ENCODE measurements at places on chromosomes 2 and 18. TPM values are rescaled to one million over a fixed set of nuclear protein-coding genes. Genes with fewer than 3 reads are reported as not detected.

Gene SMIM21
- not detected for total RNA-seq

Gene ALK
- 0.16 TPM for total RNA-seq

Gene UPP2
- not detected for total RNA-seq

Gene ASPRV1
- 0.78 TPM for total RNA-seq

Gene RAB17
- total RNA-seq = 4.1 TPM

Gene MBD1
- total RNA-seq = 41.2 TPM

Gene PAX8
- total RNA-seq = 0.35 TPM

DNA sequence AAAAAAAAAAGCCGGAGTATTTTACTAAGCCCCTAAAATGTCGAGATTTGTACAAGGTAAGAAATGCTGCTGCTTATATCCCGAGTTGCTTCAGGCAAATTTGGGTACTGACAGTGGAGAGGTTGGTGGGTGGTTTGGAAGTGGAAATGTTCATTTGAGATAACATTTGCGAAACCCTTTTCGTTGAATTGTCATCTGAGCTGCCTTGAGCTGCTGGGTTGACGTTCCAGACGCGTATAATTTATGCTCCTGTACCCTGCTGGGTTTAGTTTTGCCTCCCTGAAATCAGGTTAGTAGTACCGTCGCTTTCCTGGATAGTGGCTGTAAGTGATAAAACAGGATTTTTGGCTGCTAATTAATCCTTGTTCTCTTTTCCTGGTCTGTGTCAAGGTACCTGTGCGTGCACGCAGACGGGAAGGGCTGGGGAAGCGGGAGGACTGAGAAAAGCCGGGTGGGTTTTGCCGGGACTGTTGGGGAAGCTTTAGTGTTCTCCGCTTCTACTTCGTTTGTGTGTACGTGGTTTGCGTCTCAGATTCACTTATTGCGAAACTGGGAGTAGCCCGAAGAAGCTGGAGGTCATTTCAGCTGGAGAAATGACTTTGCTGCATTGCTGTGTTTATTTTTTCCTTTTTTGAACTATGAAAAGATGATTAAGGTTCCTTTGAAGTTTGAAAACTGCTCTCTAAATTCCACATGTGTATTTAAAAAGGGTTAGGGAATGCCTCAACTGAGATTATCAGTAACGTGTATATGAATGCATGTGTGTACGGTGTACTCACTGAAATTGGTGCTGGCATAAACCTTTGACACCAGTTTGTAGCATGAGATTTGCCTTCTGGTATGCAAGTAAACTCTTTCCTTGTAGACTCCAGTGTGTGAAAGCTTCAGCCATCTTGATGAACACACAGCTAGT is 709 bp downstream of the UGP2 start:
- DNase-seq = no peak

DNA sequence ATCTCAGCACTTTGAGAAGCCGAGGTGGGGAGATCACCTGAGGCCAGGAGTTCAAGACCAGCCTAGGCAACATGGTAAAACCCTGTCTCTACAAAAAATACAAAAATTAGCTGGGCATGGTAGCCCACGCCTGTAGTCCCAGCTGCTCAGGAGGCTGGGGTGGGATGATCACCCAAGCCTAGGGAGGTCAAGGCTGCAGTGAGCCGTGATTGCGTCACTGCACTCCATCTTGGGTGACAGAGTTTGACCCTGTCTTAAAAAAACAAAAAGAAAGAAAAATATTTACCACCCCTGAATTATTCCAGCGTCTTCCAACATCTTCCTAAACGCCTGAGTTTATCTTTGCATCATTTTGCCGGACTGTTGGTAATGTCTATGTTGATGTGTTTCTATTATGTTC is 6.2 kb upstream of the IGFBP5 start:
- DNase-seq = no peak

DNA sequence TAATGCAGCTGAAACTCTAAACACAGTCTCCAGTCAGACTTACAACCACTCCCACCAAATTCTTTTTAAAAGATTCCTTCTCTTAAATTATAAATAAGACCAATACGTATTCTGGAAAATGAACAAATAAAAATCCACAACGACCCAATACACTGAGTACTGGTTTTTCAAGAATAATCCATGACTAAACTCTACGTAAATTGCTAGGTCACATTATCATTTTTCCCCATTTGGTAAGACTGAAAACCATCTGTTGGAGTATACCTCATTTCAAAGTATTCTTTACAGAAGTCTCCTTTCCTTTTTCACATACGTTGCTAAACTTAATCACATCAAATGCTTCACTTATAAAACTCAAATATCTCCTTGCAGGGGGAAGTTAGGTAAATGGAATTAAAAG is 6.0 kb downstream of the ZNF516 start:
- DNase-seq = no peak

DNA sequence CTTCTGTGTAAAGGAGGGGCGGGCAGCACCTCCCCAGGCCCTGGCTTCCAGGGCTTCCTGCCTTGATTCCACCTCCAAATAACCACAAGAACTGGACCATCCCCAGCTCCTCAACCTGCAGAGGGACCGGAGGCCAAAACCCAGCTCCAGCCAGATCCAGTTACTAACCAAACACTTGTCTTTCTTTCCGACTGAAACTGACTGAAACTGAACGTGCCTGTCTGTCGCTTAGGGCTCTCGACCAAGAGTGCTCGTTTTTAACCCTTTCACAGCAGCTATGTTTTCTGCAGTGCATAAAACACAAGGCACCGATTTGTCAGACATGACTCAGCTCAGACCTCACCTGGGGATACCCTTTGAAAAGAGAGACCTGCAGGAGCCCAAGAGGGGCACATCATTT is 249.9 kb upstream of the SIX2 start:
- no peak for DNase-seq

- DNase-seq = no peak
Measured at GRCh38 chr2:23824777-23825212, 102.1 kb downstream of the ATAD2B start.

- DNase-seq = no peak
Measured at GRCh38 chr18:73119574-73119973, 251.8 kb upstream of the NETO1 start.

- DNase-seq = no peak
Measured at GRCh38 chr2:53104263-53104662, 663.3 kb upstream of the CHAC2 start.

GRCh38 chr2:118970396-118971135 is 28.6 kb downstream of the MARCO start:
- DNase-seq = peak; percentile 73

GRCh38 chr2:208269091-208269490 is 3.0 kb downstream of the PIKFYVE start:
- DNase-seq = no peak

GRCh38 chr2:86372641-86373502 is 35.4 kb upstream of the REEP1 start:
- DNase-seq = no peak

- no peak for DNase-seq
Measured at GRCh38 chr2:237675316-237675715, 47.9 kb downstream of the LRRFIP1 start.

- DNase-seq = peak; percentile 29
Measured at GRCh38 chr2:238119756-238120462, 18.6 kb upstream of the KLHL30 start.

- DNase-seq = no peak
Measured at GRCh38 chr2:234278556-234279255, 218.2 kb downstream of the ARL4C start.

DNA sequence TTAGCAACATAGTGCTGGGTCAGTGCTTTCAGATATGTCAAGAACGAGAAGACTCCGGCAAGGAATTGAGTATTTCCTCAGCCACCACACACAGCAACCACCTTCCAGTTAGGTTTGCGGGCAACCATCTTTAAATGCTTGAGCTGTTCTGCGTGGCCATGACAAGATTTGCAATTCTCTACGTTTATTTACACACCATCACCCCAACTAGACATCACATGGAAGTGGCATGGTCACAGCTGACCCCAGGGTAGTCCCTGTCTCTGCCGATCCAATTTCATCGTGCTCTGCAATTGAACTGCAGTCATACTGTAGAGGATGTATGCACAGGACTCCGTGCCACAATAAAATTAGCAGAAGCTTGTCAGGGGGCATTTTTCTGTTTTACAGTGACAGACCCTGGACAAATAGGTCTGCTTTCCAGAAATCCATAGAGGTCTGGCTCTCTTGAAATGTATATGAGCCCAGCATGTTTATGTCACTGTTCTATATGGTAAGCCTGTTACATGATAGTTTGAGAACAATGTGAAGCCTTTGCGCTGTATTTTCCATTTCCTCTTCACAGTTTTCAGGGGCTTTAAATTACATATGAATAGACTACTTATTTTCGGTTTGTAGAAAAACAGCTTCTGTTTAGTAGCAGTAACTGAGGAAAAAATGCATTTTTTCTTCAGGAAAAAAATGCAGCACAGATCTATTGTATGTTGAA is 605.2 kb downstream of the NR4A2 start:
- no peak for DNase-seq

DNA sequence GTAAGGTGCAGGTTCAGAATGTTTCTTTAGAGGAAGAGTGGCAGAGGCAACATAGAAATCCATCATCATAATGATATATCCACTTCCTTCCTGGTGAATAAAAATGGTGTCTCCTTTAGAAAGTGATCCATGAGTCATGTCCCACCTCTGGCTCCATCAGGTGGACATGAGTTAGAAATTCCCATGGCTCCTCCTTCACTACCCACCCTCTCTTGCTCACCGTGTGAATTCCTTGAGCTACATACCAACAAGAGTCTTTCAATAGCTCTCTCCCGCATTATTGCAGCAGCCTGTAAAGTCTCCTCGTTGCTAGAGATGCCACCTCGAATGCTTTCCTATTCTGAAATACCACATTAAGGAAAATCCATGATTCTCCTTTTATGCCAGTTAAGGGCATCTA is 317.6 kb downstream of the LNPK start:
- no peak for DNase-seq

DNA sequence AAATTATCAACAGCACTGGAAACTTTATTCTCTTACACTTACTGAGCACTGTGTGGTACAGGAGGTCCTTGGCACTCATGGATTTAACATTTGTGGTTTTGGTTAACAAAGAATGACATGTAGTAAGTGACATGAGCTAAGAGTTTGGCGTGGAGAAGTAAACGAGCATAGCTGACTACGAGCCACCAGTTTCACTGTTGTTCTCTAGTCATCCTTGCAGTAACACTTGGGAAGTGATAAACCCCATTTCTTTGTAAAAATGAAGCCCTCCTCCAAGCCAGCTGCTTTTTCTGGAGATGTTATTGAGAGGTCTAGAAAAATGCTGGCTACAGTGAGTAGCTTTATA is 32.7 kb downstream of the QPCT start:
- no peak for DNase-seq

- DNase-seq = no peak
Measured at GRCh38 chr2:107414376-107414775, 412.3 kb upstream of the RGPD4 start.

DNA sequence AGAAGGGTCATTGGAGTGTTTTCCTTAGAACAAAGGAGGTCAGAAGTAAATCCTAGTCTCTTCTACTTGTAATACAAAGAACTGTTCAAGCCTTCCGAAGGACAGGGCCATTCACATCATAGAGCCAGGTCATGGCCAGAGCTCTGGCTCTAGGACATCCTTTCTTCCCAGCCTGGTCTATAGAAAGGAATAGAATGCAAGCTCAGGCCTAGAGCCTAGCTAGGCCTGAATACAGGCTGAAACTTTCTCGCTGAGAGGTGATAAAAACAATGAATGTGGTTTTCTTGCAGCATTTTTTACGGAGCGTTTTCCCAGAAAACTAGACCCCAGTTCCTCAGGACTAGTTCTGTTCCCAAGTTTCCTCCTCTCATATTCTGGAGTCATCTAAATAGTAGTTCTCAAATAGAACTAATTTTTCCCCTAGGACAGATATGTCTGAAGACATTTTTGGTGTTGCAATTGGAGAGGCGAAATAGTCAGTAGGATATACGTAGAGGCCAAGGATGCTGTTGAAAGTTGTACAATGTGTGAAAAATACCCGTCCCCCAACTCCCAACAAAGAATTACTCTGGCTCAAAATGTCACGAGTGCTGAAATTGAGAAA is 6.8 kb downstream of the UGT1A6 start:
- no peak for DNase-seq

DNA sequence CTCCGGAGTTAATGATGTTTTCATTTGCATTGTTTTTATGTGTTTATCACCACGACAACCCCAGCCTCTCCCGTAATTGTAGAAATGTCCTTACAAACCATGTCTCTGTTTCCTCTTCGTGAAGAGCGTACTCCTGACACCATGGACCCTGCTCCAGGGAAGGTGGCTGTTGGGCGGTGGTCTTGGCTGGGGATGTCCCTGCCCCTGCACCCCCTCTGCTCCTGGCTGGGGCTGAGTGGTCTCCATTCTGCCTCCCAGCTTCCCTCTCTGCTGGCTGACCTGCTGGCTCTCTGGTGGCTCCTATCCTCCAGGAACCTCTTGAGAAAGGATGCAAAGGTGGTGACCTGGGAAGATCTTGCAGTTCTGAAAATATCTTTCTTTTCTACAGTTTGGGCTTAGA is 81.1 kb downstream of the ASB1 start:
- no peak for DNase-seq

- DNase-seq = no peak
Measured at GRCh38 chr2:30781961-30782533, 25.2 kb downstream of the CAPN13 start.

- no peak for DNase-seq
Measured at GRCh38 chr18:42192251-42193248, 237.5 kb downstream of the PIK3C3 start.
